ENCODE measurements at places on chromosomes 6 and 20.

DNA sequence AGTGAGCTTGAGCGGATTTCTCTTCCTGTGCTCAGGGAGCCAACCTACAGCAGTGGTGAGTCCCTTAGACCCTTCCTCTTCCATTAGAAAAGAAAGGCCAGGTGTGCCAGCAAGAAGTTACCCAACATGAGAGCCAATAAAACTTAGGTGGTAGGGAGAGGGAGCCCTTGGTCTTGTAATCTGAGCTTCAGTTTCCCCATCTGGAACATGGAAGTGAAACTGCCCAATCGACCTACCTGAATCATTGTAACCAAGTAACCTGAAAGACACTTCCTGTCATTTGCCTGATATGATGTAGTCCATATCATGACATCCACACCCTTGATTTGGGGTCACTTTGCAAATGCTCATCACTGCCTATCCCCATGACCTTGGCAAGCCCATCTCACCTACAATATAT lies 66.4 kb downstream of the MDGA1 start:
- DNase-seq = no peak

DNA sequence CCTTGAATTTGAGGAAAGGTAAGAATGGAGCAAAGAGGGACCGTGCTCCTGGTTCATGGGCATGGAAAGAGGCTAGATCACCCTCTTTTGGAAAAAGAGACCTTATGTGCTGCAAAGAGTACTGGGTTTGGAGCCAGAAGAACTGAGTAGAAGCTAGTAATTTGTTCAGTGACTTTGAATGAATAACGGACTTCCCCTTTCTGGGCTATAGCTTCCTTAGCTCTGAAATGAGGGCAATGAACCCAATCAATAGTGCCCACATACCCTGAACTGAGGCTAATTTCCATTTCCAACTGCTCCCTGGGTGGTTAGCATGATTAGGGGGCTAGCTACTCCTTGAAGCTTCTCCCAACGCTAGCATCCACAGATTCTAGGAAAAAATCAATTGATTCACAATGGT lies 121.4 kb downstream of the UNC5CL start:
- no peak for DNase-seq

DNA sequence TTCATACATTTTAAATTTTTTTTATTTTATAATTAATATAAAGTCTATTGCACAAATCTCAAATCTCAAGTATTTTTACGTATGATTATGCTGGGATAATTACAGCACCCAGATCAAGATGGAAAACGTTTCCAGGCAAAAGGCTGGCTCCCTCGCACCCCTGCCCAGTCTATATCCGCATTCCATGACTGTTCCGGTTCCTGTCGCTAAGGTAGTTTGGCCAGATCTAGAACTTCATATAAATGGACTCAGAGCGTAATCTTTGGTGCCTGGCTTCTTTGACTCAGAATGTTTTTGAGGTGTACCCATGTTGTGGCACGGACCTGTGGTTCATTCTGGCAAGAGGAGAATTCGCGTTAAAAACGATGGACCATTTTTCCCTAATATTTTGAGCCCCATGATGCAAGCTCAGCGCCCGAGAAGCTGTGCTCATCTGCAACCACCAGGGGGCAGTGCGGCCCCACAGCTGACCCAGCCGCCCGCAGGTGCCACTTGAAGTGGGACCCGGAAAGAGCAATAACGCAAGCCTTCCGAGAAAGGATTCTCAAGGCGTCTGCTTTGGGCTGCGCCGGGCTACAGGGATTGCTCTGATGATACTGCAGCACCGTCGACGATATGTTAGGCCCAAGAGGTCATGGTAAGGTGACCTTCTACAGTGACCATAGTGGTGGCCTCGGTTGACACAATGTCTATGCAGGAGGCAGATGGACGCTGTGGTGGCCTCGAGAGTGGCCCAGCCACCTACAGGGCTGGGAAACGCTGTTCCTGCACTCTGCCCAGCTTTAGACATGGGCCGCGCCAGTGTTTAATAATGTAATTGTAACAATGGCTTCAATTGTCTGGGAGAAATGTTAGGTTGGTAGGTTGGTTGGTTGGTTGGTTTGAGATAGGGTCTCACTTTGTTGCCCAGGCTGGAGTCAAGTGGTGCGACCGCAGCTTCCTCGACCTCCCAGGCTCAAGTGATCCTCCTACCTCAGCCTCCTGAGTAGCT lies 160.1 kb downstream of the ZMYND8 start:
- peak; percentile 49 for DNase-seq

GRCh38 chr6:134249239-134249758 lies 68.6 kb downstream of the SGK1 start:
- no peak for DNase-seq

DNA sequence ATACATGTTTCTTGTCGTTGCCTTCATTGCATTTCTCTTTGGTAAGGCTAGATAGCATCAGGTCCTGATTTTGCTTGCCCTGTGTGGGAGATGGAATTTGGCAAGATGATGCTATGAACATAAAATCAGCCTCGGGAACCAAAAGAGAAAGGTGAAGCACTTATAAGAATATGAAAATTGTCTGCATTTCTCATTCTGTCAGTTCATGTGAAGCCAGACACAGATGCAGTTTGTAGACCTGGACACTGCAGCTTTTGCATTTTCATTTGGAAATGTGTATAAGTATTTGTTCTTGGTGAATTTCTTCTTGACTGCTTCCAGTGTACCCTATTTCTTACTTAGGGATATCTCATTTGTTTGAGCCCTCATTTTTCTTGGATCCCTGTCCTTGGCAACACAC lies 1.3 kb downstream of the YWHAB start:
- DNase-seq = no peak

DNA sequence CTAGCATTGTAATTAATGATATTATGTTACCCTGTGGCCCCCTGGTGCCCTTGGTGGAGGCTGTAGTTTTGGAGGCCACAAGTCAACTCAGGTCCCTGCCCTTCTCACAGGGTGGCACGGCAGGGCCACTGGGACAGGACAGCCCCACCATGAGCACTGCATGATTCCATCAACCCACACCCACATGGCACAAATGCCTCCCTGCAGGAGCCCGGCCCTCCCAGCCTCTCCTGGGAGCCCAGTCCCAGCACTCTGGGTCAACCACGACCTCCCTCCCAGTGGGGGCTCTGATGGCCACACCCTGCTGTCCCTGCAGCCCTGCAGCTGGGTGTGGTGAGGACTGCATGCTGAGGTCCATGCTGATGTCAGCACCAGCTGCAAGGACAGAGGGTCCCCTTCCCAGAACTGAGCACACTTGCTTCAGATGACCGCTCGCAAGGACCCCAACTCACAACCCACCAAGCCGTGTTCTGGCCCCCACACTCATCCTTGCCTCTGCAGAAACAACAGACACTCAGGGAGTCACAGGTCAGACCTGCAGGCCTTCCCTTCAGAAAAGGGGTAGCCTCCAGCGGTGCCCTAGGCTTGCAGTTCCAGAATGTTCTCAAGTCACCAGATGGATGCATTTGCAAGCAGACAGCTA lies 15.7 kb upstream of the CST7 start:
- no peak for DNase-seq

GRCh38 chr6:85132091-85132490 lies 317.8 kb upstream of the NT5E start:
- DNase-seq = no peak

GRCh38 chr6:139708337-139709199 lies 334.1 kb upstream of the CITED2 start:
- no peak for DNase-seq

GRCh38 chr6:3841711-3842565 lies 7.2 kb upstream of the FAM50B start:
- DNase-seq = no peak

GRCh38 chr6:20802596-20802995 lies 268.3 kb downstream of the CDKAL1 start:
- DNase-seq = no peak

DNA sequence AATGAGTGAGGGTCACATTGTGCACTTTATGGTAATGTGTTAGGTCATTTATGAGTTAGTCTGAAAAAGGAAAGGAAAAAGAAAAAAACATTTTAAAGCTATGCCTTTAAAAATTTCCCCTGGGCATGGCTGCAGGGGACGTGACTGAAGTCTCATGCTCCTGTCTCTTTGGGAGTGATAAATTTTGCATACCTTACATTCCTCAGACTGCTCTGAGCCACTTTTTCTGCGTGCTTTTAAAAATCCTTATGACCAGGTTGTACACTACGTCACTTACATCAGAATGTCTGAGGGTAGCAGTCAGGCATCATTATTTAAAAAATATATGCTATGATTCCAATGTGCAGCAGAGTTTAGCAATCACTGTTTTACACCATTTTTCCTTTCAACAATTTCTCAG lies 121.2 kb downstream of the RFPL4B start:
- DNase-seq = no peak

DNA sequence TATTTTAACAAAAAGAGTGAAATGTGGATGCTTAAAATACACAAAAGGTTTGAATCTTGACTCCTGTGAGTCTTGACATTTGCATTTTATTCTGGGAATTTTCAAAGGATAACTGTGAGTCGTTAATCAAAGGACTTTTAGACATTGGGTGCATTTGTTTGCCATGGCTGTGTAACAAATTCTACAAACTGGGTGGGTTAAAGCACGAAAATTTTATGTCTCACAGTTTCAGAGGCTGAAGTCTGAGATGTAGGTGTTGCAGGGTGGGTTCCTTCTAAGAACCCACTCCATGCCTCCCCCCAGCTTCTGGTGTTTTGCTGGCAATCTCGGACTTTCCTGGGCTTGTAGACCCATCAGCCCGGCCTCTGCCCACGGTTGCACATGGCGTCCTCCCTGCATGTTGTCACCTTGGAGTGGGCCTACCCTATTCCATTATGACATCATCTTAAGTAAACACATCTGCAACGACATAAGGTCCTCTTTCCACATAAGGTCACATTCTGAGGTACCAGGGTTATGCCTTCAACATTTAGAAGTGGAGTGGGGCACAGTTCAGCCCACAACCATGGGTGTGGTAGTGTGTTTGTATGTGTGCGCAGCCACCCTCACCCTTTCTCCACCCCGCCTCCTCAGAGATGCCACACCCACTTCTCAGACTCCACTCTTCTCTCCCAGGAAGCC lies 113.1 kb downstream of the FOXA2 start:
- DNase-seq = no peak

All from stimulated activated CD8-positive, alpha-beta memory T cell treated with anti-CD3 and anti-CD28 coated beads, Interleukin-4, amount 100 ng/mL, for 4 hours (primary cell).